ENCODE measurements at places on chromosomes 1 and 21.

DNA sequence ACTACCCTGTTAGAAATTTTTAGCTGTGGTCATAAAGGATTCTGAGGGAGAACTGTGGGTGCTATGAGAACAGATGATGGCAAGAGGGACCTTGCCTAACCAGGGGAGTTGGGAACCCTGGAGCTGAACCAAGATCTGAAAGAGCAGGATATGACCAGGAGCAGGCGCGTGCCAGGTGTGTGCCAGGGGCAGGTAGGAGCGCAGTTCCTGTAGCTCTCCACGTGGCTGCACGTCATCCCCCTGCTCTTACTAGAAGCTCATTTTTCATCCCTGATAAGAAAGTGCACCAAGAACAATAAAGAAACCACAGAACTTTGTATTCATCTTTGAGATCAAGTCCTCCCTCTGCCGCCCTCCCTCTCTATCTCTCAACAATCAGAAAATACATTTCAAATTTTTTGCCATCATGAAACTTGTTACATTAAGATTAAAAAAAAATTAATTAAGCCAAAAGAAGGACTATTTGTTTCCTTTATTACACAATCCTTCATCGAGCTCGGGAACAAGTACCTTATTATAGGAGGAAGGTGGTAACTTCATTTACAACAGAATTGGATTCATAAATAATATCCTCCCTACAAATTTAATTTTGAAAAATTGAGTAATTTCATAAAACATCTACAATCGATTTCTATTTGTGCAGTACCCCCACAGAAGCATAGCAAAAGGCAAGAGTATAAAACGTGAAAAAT, 78.5 kb downstream of the SLC35F3 start:
- no peak for DNase-seq

- no peak for DNase-seq
These were observed 28.7 kb downstream of the FMO2 start for GRCh38 chr1:171213559-171214454.

DNA sequence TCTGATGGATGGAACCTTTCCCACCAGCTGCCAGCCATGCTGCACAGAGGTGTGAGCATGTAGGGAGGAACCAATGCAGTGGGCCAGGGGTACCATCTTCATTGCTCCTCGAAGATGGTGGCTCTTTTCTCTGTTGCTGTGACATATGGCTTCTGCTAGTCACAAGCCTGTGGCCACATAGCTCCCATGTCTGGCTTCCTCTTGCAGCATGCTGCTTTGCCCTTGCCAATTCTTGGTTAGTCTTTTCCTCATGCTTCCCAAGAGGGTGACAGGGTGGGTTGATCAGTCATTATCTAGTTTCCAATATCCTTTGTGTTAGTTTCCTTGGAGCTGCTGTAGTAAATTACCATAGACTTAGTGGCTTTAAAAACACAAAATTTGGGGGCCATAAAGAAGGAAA, 123.4 kb downstream of the ETS2 start:
- no peak for DNase-seq

- DNase-seq: no peak
These were observed 81.0 kb upstream of the ZBTB18 start for GRCh38 chr1:243970077-243970476.
